ENCODE measurements at places on chromosomes 2 and 18.

DNA sequence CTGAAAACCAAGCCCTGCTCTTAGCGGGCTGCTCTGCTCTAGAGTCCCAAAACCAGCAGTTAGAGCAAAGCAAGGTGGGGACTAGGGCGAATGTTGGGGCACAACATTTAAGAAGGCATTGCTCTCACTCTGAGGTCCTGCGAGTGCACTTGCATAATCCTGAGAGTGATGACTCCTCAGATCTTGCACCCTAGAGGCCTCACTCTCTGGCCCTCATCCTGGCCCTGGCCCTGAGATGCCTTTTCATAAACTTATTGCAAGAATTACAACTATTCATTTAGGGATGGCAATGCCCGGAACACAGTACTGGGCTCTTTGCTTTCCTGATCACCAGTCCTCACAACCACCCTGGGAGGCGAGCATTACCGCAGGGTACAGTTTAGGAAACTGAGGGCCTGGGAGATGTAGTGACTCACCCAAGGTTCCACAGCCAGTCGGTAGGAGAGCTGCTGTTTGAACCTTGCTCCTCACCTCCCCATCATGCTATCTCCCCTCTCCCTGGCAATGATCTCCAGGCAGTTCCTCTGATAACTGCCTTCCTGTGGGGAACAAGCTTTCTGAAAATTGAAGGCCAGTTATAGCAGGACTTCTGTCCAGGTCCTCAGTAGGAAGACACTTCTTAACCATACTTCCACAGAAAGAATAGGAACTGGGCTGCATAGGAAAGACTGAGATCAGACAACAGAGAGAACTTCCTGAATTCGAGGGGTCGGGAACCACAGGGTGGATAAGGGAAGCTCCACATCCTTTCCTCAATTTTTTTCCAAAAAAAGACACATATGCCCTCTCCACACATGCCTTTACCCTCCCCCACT lies 91.3 kb downstream of the TNS1 start:
- DNase-seq, result no peak

DNA sequence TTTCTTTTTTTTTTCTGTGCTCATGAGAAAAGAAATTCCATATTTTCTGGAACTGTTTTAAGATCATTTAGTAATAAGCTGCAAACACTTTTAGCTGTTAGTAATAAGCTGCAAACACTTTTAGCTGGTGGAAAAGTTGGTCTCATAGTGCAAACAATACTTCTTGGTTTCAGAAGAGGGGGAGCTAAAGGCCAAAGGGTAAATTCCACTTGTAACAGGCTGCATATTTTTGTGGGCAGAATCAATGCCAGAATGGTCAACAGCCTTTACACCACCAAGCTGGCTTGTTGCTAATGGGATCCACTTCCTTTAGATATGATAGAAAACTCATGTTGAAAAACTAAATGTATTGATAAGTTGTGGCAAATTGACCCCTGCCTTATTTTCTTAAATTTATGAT lies 356.8 kb downstream of the NR4A2 start:
- no peak for DNase-seq

DNA sequence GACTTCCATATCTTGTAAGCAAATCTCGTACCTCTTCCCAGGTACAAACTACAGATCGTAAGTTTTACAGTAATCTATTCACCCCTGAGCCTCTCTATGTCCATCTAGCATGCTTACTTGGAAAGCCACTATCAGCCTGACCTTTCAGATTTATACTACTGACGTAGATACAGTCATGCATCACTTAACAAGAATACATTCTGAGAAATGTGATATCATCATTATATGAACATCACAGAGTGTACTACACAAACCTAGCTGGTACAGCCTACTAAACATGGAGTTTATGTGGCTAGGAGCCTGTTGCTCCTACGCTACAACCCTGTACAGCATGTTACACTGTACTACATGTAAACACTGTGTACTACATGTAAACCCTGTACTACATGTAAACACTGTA lies 293.2 kb upstream of the ZNF804A start:
- no peak for DNase-seq

GRCh38 chr2:144515696-144516410 lies 4.1 kb downstream of the ZEB2 start:
- DNase-seq, result peak; percentile 37

GRCh38 chr18:38256366-38256765 lies 690.8 kb upstream of the CELF4 start:
- DNase-seq, result no peak
